CD8-positive, alpha-beta memory T cell (primary cell): ENCODE measurements at places on chromosomes 3 and 15.

GRCh38 chr3:197354568-197355001 lies 56.2 kb upstream of the DLG1 start:
- H3K27ac ChIP-seq, result no peak overlapping the region
- no peak for DNase-seq
- H3K4me1 ChIP-seq, result no peaks in the 10 kb centered on the region
- H3K36me3 ChIP-seq, result no peaks in the 10 kb centered on the region
- no peaks in the 10 kb centered on the region for H3K27me3 ChIP-seq

DNA sequence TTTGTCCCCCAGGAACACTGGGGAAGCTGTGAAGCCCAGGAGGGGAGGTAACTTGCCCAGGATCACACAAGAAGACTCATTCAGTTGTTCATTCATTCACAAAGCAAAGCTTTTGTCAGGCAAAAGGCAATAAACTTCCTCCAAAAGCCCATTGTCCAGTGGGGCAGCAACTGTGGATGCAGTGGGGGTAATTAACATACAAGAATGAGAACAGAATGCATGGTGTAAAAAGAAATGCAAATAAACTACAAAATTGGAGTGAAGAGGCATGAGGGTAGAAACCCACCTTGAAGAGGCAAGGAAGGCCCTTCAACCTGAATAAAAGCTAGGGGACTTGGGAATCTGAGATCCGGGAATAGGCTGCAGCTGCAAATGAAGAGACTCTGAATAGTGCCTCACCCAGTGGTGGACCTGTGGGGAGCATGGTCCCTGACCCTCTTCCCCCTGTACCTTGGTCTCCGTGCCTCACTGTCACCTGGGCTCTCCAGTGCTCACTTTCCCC lies 363.6 kb downstream of the CLSTN2 start:
- no peaks in the 10 kb centered on the region for H3K36me3 ChIP-seq
- no peaks in the 10 kb centered on the region for H3K27me3 ChIP-seq
- no peak overlapping the region for H3K4me3 ChIP-seq
- no peak overlapping the region for H3K27ac ChIP-seq
- H3K4me1 ChIP-seq, result no peaks in the 10 kb centered on the region
- DNase-seq, result no peak

DNA sequence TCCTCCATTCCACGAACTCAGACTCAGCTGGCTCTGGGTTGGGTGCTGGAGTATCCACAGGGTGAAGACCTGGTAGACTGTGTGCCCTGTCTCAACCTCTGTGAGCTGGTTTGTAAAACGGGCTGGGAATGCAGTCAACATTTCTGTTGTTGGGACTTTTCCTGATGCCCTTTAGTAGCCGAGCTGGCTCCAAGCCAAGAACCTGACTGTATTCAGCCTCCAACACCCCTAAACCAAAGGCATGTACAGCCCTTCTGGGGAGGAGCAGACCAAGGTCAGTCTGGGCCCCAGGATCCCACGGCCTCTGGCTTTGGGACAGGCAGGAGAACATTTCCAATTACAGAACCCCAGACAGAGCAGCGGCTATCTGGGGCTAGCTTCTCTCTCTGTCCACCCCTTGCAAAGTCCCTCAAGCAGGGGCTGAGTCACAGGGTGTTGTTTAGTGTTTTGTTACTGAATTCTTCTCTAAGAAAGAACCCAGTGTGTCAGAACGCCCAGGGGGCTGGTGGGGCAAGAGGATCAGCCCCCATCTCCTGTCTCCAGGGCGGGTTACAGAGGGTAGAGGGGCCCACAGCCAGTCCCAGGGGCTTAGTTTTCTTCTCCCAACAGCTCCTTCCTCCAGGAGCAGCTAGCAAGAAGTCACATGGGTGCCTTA lies 56.8 kb upstream of the SLC6A6 start:
- H3K4me3 ChIP-seq, result no peak overlapping the region
- H3K27me3 ChIP-seq, result no peaks in the 10 kb centered on the region
- no peaks in the 10 kb centered on the region for H3K4me1 ChIP-seq
- no peak for DNase-seq

- no peak for DNase-seq
- no peaks in the 10 kb centered on the region for H3K27me3 ChIP-seq
- H3K4me3 ChIP-seq, result no peak overlapping the region
- peaks cover 12% of the 10 kb centered on the region for H3K4me1 ChIP-seq
- no peak overlapping the region for H3K27ac ChIP-seq
These were observed 240.7 kb downstream of the CHST2 start for GRCh38 chr3:143360244-143360643.

DNA sequence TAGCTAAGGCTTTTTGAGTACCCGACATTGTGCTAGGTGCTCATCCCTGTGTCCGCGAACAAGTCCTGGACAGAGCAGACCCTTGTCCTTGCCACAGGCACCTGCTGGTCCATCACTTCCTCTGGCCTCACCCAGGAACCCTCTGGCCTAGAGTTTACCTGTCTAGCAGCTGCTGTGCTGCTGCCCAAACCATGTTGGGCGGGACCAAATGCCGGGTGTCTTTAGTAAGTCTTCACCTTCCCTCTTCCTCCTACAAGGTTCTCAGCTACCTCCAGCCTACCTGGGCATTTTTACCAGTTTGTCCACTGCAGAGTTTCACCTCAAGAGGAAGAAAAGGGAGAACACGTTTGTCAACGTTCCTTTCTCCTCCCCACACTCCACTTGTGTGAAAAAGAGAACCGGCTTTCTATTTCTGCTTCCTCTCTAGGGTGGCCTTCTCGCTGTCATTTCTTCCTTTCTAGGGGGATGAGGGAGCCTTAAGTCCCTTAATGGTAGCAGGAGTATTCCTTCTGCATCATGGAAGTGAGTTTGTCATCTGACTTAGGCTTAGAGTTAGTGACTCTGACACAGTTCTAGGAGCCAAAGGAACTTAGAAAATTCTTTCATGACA lies 80.4 kb upstream of the GCNT3 start:
- no peak overlapping the region for H3K4me3 ChIP-seq
- no peak overlapping the region for H3K27ac ChIP-seq
- H3K27me3 ChIP-seq, result no peaks in the 10 kb centered on the region
- no peak for DNase-seq

DNA sequence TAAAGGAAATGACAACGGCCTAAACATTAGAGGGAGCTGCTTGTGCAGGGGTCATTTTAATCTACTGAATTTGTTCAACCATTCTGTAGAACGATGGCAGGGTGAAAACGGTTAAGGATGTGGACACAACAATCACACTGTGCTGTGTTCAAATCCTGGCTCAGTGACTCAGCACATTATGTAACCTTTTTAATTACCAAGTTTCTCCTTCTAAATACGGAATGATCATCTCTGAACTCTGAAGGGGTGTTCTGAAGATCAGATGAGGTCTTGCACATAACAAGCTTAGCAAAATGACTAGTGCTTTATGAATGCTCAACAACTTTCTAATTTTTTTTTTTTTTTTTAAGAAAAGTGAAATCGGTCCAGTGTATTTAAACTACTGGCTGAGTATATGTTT lies 592.8 kb downstream of the FOXP1 start:
- no peak overlapping the region for H3K27ac ChIP-seq
- no peak overlapping the region for H3K4me3 ChIP-seq
- peaks cover 42% of the 10 kb centered on the region for H3K4me1 ChIP-seq
- H3K27me3 ChIP-seq, result no peaks in the 10 kb centered on the region
- DNase-seq, result no peak

GRCh38 chr3:46632792-46633191 lies 20.5 kb downstream of the FAM240A start:
- no peaks in the 10 kb centered on the region for H3K36me3 ChIP-seq
- peaks cover 16% of the 10 kb centered on the region for H3K4me1 ChIP-seq
- no peak overlapping the region for H3K27ac ChIP-seq
- no peak overlapping the region for H3K4me3 ChIP-seq

DNA sequence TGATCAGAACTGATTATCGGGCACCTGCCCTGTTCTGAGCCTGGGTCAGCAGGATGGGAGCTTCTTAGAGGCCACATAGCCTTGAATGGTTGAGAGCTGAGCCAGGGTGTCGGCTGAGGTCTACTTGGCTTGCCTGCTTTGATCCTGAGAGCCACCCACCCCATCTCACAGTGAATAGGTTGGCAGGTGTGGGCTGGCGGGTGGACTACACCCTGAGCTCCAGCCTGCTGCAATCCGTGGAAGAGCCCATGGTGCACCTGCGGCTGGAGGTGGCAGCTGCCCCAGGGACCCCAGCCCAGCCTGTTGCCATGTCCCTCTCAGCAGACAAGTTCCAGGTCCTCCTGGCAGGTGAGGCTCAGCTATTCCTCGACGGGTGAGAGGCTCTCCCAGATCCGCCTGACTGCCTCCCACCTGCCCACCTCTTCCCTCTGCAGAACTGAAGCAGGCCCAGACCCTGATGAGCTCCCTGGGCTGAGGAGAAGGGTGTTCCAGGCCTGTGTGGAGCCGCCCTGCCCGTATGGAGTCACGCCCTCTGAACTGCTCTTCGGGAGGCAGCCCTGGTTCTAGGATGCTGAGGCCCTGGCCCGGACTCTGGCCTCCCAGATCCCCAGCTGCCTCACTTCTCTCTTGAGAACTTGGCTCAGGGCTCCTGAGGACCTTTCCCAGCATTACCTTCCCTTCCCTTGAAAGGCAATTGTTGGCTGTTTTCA lies 3.8 kb downstream of the COMMD4 start:
- H3K4me3 ChIP-seq, result no peak overlapping the region
- H3K27me3 ChIP-seq, result no peaks in the 10 kb centered on the region
- no peaks in the 10 kb centered on the region for H3K36me3 ChIP-seq
- peaks cover 14% of the 10 kb centered on the region for H3K4me1 ChIP-seq
- H3K27ac ChIP-seq, result no peak overlapping the region
- DNase-seq, result no peak

GRCh38 chr15:93063796-93064690 lies 25.0 kb downstream of the RGMA start:
- H3K27me3 ChIP-seq, result peaks cover 4% of the 10 kb centered on the region
- no peaks in the 10 kb centered on the region for H3K4me1 ChIP-seq
- no peak overlapping the region for H3K27ac ChIP-seq
- H3K4me3 ChIP-seq, result no peak overlapping the region
- DNase-seq, result no peak
- H3K36me3 ChIP-seq, result no peaks in the 10 kb centered on the region

DNA sequence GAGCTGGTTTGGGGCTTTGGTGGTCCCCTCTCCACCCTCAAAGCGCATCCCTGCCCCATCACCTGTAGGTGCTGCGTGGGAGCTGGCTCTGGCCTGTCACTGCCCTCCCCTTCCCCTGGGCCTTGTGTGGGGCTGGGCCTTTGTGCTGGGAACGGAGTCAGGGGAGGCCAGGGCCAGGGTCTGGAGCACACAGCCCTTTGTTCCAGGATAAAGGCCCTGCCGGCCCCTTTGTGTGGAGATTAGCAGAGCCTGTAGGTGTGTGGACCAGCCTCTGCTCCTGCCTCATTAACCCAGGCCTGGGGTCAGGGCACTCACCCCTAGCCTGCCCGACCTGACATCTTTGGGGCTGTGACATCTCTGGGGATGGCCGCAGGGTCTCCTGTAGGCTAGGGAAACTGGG lies 8.9 kb downstream of the EPHB3 start:
- no peaks in the 10 kb centered on the region for H3K4me1 ChIP-seq
- DNase-seq, result no peak
- peaks cover 21% of the 10 kb centered on the region for H3K27me3 ChIP-seq
- H3K27ac ChIP-seq, result no peak overlapping the region

DNA sequence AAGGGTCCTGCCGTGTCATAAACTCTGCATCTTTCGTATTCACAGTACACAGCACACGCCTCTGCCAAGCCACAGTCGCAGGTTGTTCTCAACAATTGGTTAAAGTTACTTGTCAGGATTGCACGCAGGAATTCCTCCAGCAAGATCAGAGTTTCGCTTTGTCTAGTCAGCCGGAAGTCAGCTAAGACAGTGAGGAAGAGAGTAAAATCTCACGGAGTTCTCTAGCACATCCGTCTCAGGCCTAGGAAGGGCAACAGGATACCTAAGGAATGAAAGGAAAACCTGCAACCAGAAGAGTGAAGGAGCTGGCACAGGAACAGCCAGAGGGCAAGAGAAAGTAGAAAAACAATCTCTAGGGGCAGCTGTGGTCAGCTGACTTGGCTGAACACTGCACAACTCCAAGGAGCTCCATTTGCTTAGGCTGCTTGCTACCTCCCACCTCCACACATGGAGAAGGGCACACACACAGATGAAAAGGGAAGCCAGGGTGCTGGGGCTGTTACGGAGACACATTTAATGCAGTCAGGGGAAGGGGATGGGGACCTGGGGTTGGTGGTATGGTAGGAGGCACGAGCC lies 23.7 kb downstream of the RORA start:
- no peak overlapping the region for H3K4me3 ChIP-seq
- H3K4me1 ChIP-seq, result no peaks in the 10 kb centered on the region

DNA sequence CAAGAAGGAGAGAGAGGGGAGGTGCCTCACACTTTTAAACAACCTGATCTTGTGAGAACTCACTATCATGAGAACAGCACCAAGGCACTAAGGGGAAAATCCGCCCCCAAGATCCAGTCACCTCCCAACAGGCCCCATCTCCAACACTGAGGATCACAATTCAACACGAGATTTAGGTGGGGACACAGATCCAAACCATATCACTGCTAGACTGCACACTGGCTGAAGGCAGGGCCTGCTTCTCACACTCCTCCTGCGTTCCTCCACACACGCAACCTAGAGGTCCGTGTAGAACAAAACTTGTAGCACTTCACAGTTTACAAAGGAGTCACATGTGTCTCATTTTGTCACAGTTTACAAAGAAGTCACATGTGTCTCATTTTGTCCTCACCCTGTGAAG lies 97.8 kb downstream of the DAPK2 start:
- H3K4me1 ChIP-seq, result peaks cover 3% of the 10 kb centered on the region
- H3K27ac ChIP-seq, result no peak overlapping the region
- no peaks in the 10 kb centered on the region for H3K36me3 ChIP-seq

DNA sequence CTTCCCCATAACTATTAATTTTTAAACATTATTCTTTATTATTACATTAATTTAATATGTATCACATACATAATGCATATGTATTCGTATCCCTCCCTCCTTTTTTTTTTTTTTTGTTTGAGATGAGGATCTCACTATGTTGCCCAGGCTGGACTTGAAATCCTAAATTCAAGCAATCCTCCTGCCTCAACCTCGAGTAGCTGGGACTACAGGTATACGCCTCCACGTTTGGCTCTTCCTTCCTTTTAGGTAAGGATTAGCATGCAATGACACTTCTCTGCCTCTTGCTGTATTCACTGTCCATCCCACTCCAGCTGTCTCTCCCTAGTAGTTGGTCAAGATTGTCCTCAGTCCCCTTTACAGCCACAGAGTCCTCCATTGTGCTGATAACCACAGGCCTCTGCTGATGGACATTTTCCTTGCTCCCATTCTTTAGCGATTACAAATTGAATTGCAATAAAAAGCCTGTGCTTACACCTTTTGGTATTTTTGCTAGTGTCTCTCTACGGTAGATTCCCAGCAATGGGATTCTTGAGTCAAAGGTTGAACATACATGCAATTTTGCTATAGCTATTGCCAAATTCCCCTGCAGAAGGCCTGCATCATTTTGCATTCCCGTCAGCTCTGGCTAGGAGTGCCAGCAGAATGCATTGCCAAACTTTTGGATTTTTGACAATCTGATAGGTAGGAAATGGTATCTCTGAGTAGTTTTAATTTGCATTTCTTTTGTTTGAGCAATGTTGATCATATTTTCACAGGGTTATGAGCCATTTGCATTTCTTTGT lies 156.6 kb downstream of the SMAD6 start:
- no peaks in the 10 kb centered on the region for H3K4me1 ChIP-seq
- H3K27ac ChIP-seq, result no peak overlapping the region
- no peaks in the 10 kb centered on the region for H3K27me3 ChIP-seq
- no peak overlapping the region for H3K4me3 ChIP-seq
- no peak for DNase-seq
- no peaks in the 10 kb centered on the region for H3K36me3 ChIP-seq
